ENCODE measurements at places on chromosomes 2 and 18. TPM values are rescaled to one million over a fixed set of nuclear protein-coding genes. Genes with fewer than 3 reads are reported as not detected.

The GPR45 gene
- not detected for total RNA-seq

The CRACDL gene
- 12.9 TPM for total RNA-seq

The CYP27A1 gene
- not detected for total RNA-seq

The MERTK gene
- total RNA-seq: 0.49 TPM

The STAT4 gene
- total RNA-seq: 1.4 TPM

The TMEM237 gene
- total RNA-seq: 27.0 TPM

The ZAP70 gene
- not detected for total RNA-seq

The KIAA2012 gene
- total RNA-seq: not detected

The HSBP1L1 gene
- total RNA-seq: 46.6 TPM

The GATA6 gene
- 14.0 TPM for total RNA-seq

The NT5C1B gene
- not detected for total RNA-seq

The SLC8A1 gene
- 1.7 TPM for total RNA-seq

DNA sequence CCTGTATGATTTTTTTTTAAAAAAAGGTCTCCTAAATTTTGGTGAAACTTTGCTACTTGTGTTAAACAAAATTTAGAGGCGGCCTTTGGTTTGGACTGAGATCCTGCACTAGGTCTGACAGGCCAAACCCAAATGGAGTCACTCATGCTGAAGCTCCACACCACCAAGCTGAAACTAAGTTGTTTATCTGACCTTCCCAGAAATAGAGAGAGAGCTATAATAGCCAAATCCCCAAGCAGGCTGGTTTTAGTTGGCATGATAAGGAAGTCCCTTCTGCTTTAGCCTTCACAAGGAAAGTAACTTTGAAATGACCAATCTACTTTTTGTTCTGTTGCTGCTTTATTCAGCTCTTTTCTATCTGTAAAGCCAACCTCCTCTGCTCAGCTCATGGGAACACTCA is 17.1 kb upstream of the THUMPD2 start:
- no peaks in the 10 kb centered on the region for H3K4me1 ChIP-seq
- H3K27ac ChIP-seq: no peak overlapping the region
- no peak overlapping the region for H3K4me3 ChIP-seq
- DNase-seq: no peak

DNA sequence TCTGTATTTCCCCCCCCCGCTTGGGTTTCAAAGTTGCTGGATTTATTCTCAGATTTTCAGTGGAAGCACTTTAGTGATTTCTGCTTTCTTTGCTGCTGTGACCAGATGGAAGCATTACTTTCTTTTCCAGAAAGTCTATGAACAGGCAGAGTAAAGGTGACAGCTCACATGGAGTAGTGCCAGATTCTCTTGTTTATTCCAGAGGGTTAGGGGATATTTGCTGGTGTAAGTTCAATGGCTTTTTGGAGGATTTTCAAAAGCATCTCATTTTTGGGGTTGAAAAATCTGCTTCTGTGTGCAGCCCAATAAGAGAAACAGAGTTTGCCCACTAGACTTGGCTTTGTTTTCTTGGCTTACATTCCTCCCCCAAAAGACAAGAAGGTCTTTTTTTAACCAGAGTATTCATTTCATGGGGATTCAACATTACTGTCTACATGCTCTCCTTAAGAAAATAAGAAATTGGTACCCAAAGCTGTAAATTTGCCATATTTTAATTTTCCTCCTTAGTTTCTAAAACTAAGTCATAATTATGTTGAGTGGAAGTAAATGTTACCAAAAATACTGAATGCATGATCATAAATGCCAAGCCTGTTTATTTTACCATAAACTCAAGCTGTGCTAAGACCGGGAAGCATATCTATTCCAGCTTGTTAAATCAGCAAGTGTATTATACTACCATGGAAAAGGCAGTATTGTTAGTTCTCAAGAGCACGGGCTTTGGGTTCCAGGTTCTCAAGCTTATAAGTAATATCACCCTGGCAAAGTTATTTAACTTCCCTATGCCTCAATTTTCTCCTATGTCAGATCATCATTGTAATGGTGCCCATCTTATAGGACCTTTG is 557.2 kb downstream of the CPS1 start:
- no peaks in the 10 kb centered on the region for H3K4me1 ChIP-seq
- no peak overlapping the region for H3K27ac ChIP-seq
- H3K36me3 ChIP-seq: no peaks in the 10 kb centered on the region

DNA sequence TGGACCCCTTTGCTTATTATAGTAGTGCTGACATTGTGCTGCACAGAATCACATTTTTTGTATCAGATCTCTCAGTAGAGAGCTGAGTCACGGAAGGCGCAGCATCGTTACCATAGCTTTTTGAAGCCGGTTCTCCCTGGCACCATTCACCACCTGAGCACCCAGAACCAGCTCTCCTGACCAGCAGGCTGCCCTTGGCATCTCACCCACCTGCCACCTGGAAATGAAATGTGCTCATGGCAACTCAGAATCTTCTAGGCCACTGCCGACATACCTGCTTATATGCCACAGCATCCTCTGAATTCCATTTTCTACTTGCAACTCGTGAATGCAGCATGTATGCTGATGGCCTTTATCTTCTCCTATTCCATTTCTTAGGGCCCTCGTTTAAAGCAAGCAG is 62.7 kb downstream of the COA5 start:
- H3K27ac ChIP-seq: no peak overlapping the region
- DNase-seq: no peak
- no peak overlapping the region for H3K4me3 ChIP-seq
- no peaks in the 10 kb centered on the region for H3K27me3 ChIP-seq

GRCh38 chr18:67919316-67919715 is 402.8 kb upstream of the DSEL start:
- H3K36me3 ChIP-seq: no peaks in the 10 kb centered on the region
- H3K27me3 ChIP-seq: no peaks in the 10 kb centered on the region
- H3K4me3 ChIP-seq: no peak overlapping the region
- no peaks in the 10 kb centered on the region for H3K4me1 ChIP-seq
- H3K27ac ChIP-seq: no peak overlapping the region

GRCh38 chr18:59961070-59961469 is 61.3 kb downstream of the PMAIP1 start:
- peaks cover 5% of the 10 kb centered on the region for H3K36me3 ChIP-seq
- H3K4me3 ChIP-seq: no peak overlapping the region
- peaks cover 8% of the 10 kb centered on the region for H3K27me3 ChIP-seq
- peaks cover 6% of the 10 kb centered on the region for H3K4me1 ChIP-seq
- no peak overlapping the region for H3K27ac ChIP-seq
- no peak for DNase-seq

- peaks cover 3% of the 10 kb centered on the region for H3K4me1 ChIP-seq
- no peak overlapping the region for H3K27ac ChIP-seq
- no peak overlapping the region for H3K4me3 ChIP-seq
- H3K27me3 ChIP-seq: no peaks in the 10 kb centered on the region
- no peak for DNase-seq
- no peaks in the 10 kb centered on the region for H3K36me3 ChIP-seq
These were observed 436.9 kb downstream of the METTL4 start for GRCh38 chr18:2134364-2134763.

- DNase-seq: peak; percentile 71
- H3K27ac ChIP-seq: no peak overlapping the region
- H3K4me3 ChIP-seq: no peak overlapping the region
- peaks cover 10% of the 10 kb centered on the region for H3K36me3 ChIP-seq
These were observed 3.7 kb downstream of the FBXO48 start for GRCh38 chr2:68463287-68463877.

DNA sequence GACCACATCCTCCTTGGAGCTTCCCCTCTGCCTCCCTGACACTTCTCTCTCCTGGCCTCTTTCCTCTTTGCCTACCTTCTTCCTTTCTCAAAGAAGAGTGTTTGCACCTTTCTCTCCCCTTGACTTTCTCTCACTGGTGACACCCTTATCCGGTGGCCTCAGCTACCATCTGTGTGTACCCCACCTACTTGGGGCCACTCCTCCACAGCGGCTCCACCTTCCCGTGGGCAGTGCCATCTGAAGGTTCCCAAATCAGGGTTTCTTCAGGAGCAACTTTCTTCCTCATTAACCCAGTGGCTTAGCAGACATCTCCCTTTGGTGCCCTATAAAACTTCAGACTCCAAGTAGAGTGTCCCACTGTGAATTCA is 5.3 kb upstream of the NCL start:
- H3K4me1 ChIP-seq: peaks cover 8% of the 10 kb centered on the region
- peak overlapping the region; percentile 30 for H3K27ac ChIP-seq
- H3K27me3 ChIP-seq: peaks cover 12% of the 10 kb centered on the region
- H3K4me3 ChIP-seq: no peak overlapping the region

DNA sequence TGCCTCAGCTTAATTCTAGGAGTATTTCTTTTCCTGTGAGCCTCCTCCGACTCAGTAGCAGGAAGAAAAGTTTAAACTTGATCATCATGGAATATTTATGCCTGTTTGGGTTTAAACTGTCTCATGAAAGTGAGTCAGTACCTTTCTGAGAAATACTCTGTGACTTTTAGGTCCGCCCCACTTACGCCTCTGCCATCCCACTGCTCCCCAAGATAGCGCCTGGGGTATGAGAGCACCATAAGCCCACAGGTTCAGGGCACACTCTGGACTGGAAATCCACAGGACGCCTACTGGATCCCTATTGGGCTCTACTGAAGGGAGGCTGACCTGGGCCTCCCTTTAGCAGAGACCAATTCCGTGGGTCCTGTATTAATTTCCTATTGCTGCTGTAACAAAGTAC is 175.8 kb upstream of the CDH20 start:
- no peak overlapping the region for H3K4me3 ChIP-seq
- no peaks in the 10 kb centered on the region for H3K27me3 ChIP-seq
- DNase-seq: no peak
- no peaks in the 10 kb centered on the region for H3K36me3 ChIP-seq
- no peaks in the 10 kb centered on the region for H3K4me1 ChIP-seq

DNA sequence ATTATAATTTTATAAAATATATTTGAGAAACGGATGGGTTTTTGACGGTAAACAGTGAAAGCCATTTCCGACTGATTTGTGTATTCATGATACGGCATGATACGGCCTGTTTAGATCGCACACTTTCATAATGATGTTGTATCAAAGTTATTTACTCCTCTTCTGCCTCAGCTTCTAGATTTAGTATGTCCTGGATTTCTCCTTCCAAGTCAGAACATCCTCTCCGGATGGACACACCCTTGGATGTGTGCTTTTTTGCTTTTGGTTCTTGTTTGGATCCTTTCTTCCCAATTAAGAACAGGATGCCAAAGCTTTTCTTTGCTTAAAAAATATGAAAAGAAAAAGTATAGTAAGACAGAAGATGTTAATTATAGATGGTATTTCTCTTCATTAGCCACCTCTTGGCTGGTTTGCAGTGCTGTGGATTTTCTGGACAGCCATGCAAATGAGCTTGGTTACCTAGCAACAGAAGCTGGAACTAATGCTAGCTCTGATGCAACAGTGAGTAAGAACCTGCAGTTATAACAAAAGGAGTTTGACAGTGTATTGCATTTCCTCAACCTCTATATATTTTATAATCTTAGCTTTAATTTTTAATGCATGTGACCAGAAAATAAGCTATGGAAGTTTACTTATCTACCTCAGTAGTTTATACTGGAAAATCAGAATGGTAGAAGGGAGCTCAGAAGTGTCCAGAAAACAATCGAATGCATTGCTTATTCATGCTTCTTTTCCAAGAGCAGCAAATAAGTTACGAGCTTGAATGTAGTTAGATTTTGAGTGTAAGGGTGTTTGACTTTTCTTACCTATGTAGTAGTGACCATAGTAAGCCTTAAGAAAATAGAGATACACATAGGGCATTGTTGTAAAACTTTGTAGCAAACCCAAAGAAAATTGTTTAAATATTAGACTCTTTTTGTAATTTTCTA is 27.9 kb downstream of the RMND5A start:
- H3K27ac ChIP-seq: peak overlapping the region; percentile 64
- H3K27me3 ChIP-seq: no peaks in the 10 kb centered on the region
- H3K36me3 ChIP-seq: peaks cover 30% of the 10 kb centered on the region
- H3K4me1 ChIP-seq: peaks cover 24% of the 10 kb centered on the region

DNA sequence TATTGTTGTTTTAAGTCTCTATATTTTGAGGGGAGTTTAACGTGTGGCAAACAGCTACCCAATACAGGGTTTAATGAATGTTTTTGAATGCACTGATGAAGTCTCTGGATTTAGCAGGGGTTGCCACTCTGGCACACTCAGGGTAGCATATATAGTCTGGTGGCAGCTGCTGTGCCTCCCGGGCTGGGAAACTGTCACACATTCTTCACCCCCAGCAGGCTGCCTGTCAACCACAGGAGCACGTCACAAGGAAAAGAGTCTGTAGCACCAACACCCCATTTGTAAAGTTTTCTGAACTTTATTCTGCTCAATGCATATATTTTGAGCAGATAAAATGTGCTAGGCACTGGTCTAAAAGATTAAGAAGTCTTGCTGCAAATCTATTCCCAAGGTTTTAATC is 39.3 kb downstream of the NGEF start:
- no peak overlapping the region for H3K4me3 ChIP-seq
- no peak for DNase-seq
- no peaks in the 10 kb centered on the region for H3K4me1 ChIP-seq
- no peak overlapping the region for H3K27ac ChIP-seq
- no peaks in the 10 kb centered on the region for H3K27me3 ChIP-seq
- no peaks in the 10 kb centered on the region for H3K36me3 ChIP-seq

DNA sequence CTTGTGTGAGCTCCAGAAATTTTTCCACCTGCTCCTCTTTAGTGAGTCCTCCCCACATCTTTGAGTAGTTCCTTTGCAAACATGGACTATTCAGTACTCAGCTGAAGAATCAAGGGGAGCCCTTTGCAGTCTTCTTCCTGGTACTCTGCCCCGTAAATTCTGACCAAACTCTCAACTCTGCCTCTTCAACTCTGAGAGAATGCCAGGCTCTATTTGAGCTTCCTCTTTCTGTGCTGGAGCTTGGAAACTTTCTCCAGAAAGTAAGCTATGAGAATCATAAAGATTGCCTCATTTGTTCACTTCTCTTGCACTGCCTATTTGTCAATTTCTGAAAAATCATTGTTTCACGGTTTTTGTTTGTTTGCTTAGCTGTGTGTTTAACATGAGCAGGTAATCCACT is 7.4 kb upstream of the STAT4 start:
- no peaks in the 10 kb centered on the region for H3K36me3 ChIP-seq
- no peaks in the 10 kb centered on the region for H3K4me1 ChIP-seq
- H3K4me3 ChIP-seq: no peak overlapping the region

DNA sequence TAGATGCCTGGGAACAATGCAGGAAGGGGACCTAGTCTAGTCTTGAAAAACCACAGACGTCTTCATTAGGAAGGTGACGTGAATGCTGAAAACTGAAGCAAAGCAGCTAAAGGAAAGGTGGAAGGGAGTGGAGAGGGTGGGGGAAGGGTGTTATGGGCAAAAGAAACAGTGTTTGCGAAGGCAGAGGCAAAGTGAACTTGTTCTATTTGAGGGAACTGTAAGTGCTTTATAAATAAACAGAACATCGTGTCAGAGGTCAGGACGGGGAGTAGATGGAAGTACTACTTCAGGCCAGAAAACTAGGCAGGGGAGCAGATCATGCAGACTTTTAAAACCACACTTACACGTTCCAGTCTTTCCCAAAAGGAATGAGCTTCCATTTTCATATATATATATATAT is 57.8 kb downstream of the FASTKD2 start:
- H3K27ac ChIP-seq: no peak overlapping the region
- no peaks in the 10 kb centered on the region for H3K36me3 ChIP-seq
- no peak for DNase-seq
- H3K4me1 ChIP-seq: no peaks in the 10 kb centered on the region
- H3K4me3 ChIP-seq: no peak overlapping the region

- peaks cover 18% of the 10 kb centered on the region for H3K4me1 ChIP-seq
- no peaks in the 10 kb centered on the region for H3K27me3 ChIP-seq
- no peak overlapping the region for H3K4me3 ChIP-seq
- DNase-seq: peak; percentile 17
- no peak overlapping the region for H3K27ac ChIP-seq
- no peaks in the 10 kb centered on the region for H3K36me3 ChIP-seq
These were observed 145.5 kb upstream of the ITGA6 start for GRCh38 chr2:172281648-172282570.
